ENCODE measurements at places on chromosomes 6 and 20. TPM values are rescaled to one million over a fixed set of nuclear protein-coding genes. Genes with fewer than 3 reads are reported as not detected.

GRCh38 chr6:133768656-133769295, 120.1 kb upstream of the TCF21 start:
- peak; percentile 74 for DNase-seq

- DNase-seq: peak; percentile 71
Measured at GRCh38 chr6:71287038-71287437, 1.6 kb upstream of the OGFRL1 start.

DNA sequence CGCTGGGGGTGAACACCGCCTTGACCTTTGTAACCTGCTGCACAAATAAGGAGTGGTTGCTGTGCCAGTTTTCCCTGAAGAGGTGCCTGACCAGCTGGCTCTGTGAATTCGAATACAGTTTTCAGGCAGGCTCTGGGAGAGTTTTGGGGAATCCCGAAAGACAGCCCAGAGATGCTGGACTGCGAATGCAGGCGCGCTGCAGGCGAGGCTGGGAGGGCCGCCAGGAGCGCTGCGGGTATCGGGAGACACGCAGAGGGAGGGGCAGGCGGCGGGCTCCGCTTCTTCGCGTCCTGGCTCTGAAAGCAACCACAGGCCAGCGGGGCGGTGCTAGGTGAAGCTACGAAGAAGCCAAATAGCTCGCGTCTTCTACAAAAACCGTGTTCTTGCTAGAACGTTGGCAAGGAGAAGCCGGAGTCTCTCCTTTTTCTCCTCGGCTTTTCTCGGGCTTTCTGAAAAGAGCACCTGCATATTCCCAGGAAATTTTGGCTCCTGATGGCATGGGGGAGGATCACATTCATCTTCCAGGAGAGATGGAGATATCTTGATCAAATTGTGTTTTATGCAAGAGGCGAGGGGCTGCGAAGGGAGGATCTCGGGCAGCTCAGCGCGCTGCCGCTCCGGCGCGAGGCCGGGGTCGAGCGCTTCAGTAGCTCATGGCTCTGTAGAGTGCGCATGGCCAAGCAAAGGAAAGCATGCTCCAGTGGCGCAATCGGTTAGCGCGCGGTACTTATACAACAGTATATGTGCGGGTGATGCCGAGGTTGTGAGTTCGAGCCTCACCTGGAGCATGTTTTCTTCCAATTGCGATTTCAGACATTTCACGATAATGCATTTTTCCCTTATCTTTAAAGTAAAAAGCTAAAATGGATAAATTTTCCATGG, 158.1 kb upstream of the ZNF184 start:
- no peak for DNase-seq

DNA sequence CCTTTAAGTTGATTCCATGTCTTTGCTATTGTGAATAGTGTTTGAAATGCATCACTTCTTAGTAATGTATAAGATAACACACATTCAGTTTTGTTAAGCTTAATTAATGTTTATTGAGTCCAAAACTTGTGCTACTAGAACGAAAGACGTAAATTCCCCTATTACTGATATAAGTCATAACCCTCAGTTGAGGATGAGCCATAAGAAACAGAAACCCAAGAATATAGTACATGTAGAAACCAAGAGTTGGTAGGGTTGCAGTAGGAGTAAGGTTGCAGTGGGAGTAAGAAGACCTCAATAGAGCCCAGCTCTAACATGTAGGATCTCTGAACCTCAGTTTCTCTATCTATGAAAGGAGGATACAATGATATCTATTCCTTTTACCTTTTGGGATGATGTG, 19.3 kb downstream of the CITED2 start:
- no peak for DNase-seq

Gene C4B
- 291 TPM for total RNA-seq

Gene IL20RA
- total RNA-seq: 1.8 TPM
